ENCODE measurements at places on chromosomes 3 and 15. TPM values are rescaled to one million over a fixed set of nuclear protein-coding genes. Genes with fewer than 3 reads are reported as not detected.

TNFAIP8L3 gene
- total RNA-seq = 1.7 TPM

SAXO2 gene
- 4.7 TPM for total RNA-seq

LAMB2 gene
- 56.3 TPM for total RNA-seq

PAQR5 gene
- total RNA-seq = 1.5 TPM

FETUB gene
- total RNA-seq = not detected

EID1 gene
- 157 TPM for total RNA-seq

TMCO5A gene
- total RNA-seq = not detected

RNF111 gene
- total RNA-seq = 34.4 TPM

DNAH12 gene
- total RNA-seq = 0.74 TPM

CORO2B gene
- total RNA-seq = 28.0 TPM

ATP13A5 gene
- 0.49 TPM for total RNA-seq

CNBP gene
- total RNA-seq = 144 TPM

MAP6D1 gene
- total RNA-seq = 5.2 TPM

CA12 gene
- total RNA-seq = 10.3 TPM

RLBP1 gene
- 0.98 TPM for total RNA-seq

GPR149 gene
- total RNA-seq = 1.7 TPM

INSYN1 gene
- total RNA-seq = 24.1 TPM

RBMS3 gene
- total RNA-seq = 7.6 TPM

SEMA3F gene
- 8.9 TPM for total RNA-seq

TCTA gene
- 9.3 TPM for total RNA-seq

GABRG3 gene
- total RNA-seq = 10.6 TPM

MKRN2 gene
- total RNA-seq = 20.7 TPM

PTH1R gene
- 0.98 TPM for total RNA-seq

RAB5A gene
- total RNA-seq = 73.0 TPM
